ENCODE measurements at places on chromosomes 11 and 22.

DNA sequence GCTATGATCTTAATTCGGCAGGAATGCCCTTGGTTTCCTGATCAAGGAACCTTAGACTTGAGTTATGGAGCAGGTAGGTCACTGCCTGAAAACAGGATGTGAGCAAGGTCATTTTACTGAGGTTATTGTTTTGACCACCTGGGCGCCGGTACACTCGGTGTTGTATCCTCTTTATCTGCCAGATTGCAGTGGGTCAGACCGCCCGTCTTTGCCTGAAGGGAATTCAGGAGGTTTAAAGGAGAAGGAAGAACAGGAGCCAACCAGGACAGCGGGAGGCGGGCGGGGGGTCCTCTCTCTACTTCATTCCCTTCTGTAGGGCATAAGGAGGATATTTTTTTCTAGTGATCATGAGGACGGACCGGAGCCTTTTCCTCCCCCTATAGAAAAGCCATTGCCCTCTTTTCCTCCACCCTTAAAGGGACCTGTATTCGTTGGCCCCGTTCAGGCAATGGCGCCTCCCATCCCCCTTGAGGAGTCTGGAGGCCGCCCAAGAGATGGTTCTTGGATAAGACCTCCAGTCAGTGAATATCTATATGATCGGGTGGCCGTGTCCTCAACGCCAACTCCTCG is 649 bp downstream of the MS4A15 start:
- no peak for DNase-seq

- no peak for DNase-seq
These were observed 43.2 kb upstream of the E2F8 start for GRCh38 chr11:19283991-19284390.

- DNase-seq: no peak
These were observed 37.0 kb upstream of the FTH1 start for GRCh38 chr11:62004473-62004872.

- DNase-seq: no peak
These were observed 74.4 kb downstream of the NCAPD3 start for GRCh38 chr11:134149371-134149770.
